Fibroblast of the aortic adventitia (primary cell): ENCODE measurements at places on chromosomes 7 and 10. TPM values are rescaled to one million over a fixed set of nuclear protein-coding genes. Genes with fewer than 3 reads are reported as not detected.

Gene ATG9B
- total RNA-seq: under 0.01 and 0.98 TPM in 2 replicates

Gene SPDYE6
- total RNA-seq: not detected in 2 replicates

Gene CPED1
- total RNA-seq: 30.0 and 119 TPM in 2 replicates

Gene CDC14C
- not detected in 2 replicates for total RNA-seq

Gene ZNF33A
- total RNA-seq: 19.3 and 21.4 TPM in 2 replicates

Gene CPA2
- not detected in 2 replicates for total RNA-seq

Gene FAM221A
- total RNA-seq: 0.74 and 1.4 TPM in 2 replicates

Gene AGFG2
- total RNA-seq: 10.7 and 19.3 TPM in 2 replicates

Gene NME8
- not detected in 2 replicates for total RNA-seq

Gene SPDYE5
- total RNA-seq: 0.09 TPM in 1 of 2 replicates, not detected in the other

Gene THNSL1
- 4.1 and 6.0 TPM in 2 replicates for total RNA-seq

Gene HOXA4
- 0.57 and 0.99 TPM in 2 replicates for total RNA-seq

Gene GIMAP1
- total RNA-seq: not detected in 2 replicates

Gene KCNH2
- not detected in 2 replicates for total RNA-seq

Gene SEC31B
- 3.3 and 17.4 TPM in 2 replicates for total RNA-seq

Gene APBB1IP
- total RNA-seq: 2.9 and 5.9 TPM in 2 replicates

Gene MMRN2
- 5.1 and 5.4 TPM in 2 replicates for total RNA-seq

Gene ZNF727
- 0.57 TPM in 1 of 2 replicates, not detected in the other for total RNA-seq

Gene ITGB8
- total RNA-seq: 17.7 and 79.2 TPM in 2 replicates

Gene GALNT17
- 0.18 TPM in 1 of 2 replicates, not detected in the other for total RNA-seq

Gene PTEN
- 132 and 316 TPM in 2 replicates for total RNA-seq

Gene TAS2R5
- total RNA-seq: 1.4 TPM in 1 of 2 replicates, not detected in the other
